ENCODE measurements at places on chromosomes 13 and 19. TPM values are rescaled to one million over a fixed set of nuclear protein-coding genes. Genes with fewer than 3 reads are reported as not detected.

- H3K36me3 ChIP-seq, result no peaks in the 10 kb centered on the region
- DNase-seq, result no peak
- no peaks in the 10 kb centered on the region for H3K4me1 ChIP-seq
- H3K27ac ChIP-seq, result no peak overlapping the region
- no peak overlapping the region for H3K4me3 ChIP-seq
- H3K27me3 ChIP-seq, result peaks cover 25% of the 10 kb centered on the region
Observed at GRCh38 chr19:41039806-41040205, 48.4 kb upstream of the CYP2A13 start.

- no peak overlapping the region for H3K27ac ChIP-seq
- peaks cover 22% of the 10 kb centered on the region for H3K4me1 ChIP-seq
- H3K36me3 ChIP-seq, result peaks cover 12% of the 10 kb centered on the region
Observed at GRCh38 chr13:94556621-94557020, 39.3 kb downstream of the TGDS start.

GRCh38 chr19:737591-738093 is 13.3 kb upstream of the MISP start:
- H3K27ac ChIP-seq, result no peak overlapping the region
- H3K4me1 ChIP-seq, result peaks cover 12% of the 10 kb centered on the region
- H3K36me3 ChIP-seq, result no peaks in the 10 kb centered on the region
- H3K27me3 ChIP-seq, result no peaks in the 10 kb centered on the region
- no peak overlapping the region for H3K4me3 ChIP-seq

DNA sequence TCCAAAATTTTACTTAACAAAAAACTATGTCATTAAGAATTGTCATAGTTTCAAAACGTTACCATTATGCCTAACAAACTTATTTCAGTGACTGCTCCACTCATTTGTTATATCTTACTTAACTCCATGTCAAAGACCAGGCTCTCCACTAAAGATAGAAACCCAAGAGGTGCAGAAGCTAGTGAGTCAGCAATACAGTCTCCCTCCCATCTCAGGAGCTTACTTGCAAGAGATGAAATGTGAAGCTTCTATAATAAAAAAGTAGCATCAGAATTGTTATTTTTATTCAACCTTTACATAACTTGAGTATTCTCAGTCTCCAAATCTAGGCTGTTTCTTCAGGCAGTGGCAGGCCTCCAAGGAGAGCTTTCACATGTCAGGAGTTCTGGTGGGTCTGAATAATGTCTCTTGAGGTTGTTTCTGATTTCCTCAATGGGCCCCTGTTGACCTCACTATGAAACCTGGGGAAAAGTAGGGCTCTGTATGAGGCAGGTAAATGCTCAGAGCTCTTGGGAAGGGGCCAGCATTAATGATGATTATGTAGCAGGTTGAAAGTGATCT is 242.0 kb downstream of the NDFIP2 start:
- H3K27me3 ChIP-seq, result no peaks in the 10 kb centered on the region
- H3K27ac ChIP-seq, result no peak overlapping the region
- no peaks in the 10 kb centered on the region for H3K36me3 ChIP-seq
- no peak for DNase-seq
- H3K4me1 ChIP-seq, result no peaks in the 10 kb centered on the region

DNA sequence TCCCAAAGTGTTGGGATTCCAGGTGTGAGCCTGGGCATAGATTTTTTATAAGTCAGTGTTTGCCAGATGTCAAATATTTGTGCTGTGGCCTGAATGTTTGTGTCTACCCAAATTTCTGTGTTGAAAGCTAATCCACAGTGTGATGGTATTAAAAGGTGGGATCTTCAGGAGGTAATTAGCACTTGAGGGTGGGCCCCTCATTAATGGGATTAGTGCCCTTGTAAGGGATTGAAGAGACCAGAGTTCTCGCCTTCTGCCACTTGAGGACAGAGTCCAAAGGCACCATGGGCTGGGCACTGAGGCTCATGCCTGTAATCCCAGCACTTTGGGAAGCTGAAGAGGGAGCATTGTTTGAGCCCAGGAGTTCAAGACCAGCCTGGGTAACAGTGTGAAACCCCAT is 9.7 kb upstream of the FBXO17 start:
- H3K4me3 ChIP-seq, result no peak overlapping the region
- H3K36me3 ChIP-seq, result no peaks in the 10 kb centered on the region
- H3K27ac ChIP-seq, result no peak overlapping the region
- peaks cover 4% of the 10 kb centered on the region for H3K27me3 ChIP-seq
- no peak for DNase-seq

The GPC6 gene
- total RNA-seq, result not detected

The TRAPPC6A gene
- 55.1 TPM for total RNA-seq
